Psoas muscle (tissue), 8 donors: ENCODE measurements at places on chromosomes 11 and 22. TPM values are rescaled to one million over a fixed set of nuclear protein-coding genes. Genes with fewer than 3 reads are reported as not detected.
A peak's percentile ranks its signal among the peaks of the same experiment; 100 is the strongest.

GRCh38 chr22:32333769-32334659 lies 23.7 kb upstream of the RFPL3 start:
- H3K36me3 ChIP-seq, result no peaks in the 10 kb centered on the region
- H3K4me3 ChIP-seq, result no peak overlapping the region
- DNase-seq, result no peak
- H3K27ac ChIP-seq, result no peak overlapping the region
- H3K27me3 ChIP-seq, result no peaks in the 10 kb centered on the region

DNA sequence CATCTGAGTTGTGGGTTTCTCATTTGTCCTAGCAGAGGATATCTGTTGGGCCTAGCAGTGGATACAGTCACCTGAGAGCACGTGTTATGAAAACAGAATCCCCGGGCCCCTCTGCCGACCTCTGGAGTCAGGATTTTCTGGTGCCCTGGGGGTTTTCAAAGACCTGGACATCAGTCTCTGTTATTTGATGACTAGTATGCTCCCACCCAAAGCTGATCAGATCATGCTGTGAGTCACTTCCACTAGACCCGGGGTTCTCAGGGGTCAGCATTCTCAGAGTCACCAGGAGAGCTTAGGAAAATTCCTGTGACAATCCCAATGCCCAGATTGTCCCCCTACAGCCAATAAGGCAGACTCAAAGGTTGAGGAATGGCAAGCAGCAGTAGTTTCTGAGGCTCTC lies 38.7 kb downstream of the KCNJ1 start:
- H3K27ac ChIP-seq, result no peak overlapping the region
- H3K27me3 ChIP-seq, result no peaks in the 10 kb centered on the region
- H3K36me3 ChIP-seq, result no peaks in the 10 kb centered on the region
- H3K4me1 ChIP-seq, result no peaks in the 10 kb centered on the region
- no peak for DNase-seq

DNA sequence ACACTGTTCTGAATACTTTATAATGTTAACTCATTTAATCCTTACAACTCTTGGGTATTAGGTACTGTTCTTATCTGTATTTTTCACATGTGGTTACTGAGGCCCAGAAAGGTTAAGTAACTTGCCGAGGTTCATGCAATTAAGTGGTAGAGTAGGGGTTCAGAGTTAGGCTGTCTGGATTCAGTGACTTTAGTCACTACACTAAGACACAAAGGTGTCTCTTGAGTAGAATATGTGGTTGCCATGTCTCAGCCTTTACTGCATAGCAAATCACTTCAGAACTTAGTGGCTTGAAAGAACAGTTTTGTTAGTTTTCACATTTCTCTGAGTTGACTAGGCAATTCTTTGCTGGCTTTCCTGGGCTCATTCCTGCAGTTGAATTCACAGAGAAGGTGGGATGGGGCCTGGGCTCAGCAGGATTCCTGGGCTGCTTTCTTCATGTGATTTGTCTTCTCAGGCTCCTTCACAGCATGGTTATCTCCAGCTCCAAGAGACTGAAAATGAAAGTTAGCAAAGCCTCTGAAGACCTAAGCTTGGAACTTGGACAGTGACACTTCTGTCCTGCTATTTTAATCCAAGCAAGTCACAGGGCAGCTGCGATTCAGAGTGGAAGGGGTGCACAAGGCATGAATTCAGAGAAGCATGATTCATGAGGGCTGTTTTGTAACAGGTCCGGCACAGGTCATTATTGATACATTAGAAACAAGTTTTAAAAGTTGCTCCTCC lies 68.3 kb downstream of the SPECC1L start:
- peaks cover 18% of the 10 kb centered on the region for H3K4me1 ChIP-seq
- H3K4me3 ChIP-seq, result peak overlapping the region; percentile 45
- H3K27me3 ChIP-seq, result no peaks in the 10 kb centered on the region
- peaks cover 86% of the 10 kb centered on the region for H3K36me3 ChIP-seq

GRCh38 chr11:59028105-59028504 lies 58.0 kb upstream of the GLYATL1B start:
- H3K27me3 ChIP-seq, result no peaks in the 10 kb centered on the region
- DNase-seq, result no peak
- no peaks in the 10 kb centered on the region for H3K4me1 ChIP-seq

GRCh38 chr22:34055525-34056200 lies 135.4 kb upstream of the LARGE1 start:
- no peak overlapping the region for H3K4me3 ChIP-seq
- H3K27ac ChIP-seq, result no peak overlapping the region
- DNase-seq, result no peak
- no peaks in the 10 kb centered on the region for H3K36me3 ChIP-seq
- H3K27me3 ChIP-seq, result no peaks in the 10 kb centered on the region

- H3K36me3 ChIP-seq, result no peaks in the 10 kb centered on the region
- no peak for DNase-seq
- H3K27ac ChIP-seq, result no peak overlapping the region
- H3K27me3 ChIP-seq, result no peaks in the 10 kb centered on the region
- H3K4me1 ChIP-seq, result no peaks in the 10 kb centered on the region
Observed at GRCh38 chr11:70926543-70927201, 325.7 kb downstream of the SHANK2 start.

DNA sequence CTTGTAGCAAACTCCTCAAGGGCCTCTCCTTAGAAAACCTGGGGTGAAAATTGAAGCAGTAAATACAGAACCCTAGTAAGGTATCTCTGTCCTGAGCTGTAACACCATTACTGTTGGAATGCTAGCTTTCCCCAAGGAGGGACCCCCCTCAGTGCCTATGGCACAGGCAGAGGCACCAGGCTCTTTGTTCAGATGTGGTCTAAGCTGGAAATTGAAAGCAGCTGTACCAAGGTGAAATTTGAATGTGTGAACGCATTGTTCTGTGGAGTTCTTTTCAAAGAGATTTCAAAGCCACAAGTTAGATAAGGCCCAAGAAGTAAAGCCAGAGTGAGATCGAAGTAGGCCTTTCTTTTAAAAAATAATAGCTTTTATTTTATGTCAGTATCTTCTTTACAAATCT lies 71.9 kb upstream of the HORMAD2 start:
- H3K4me3 ChIP-seq, result no peak overlapping the region
- H3K4me1 ChIP-seq, result peaks cover 13% of the 10 kb centered on the region
- H3K27me3 ChIP-seq, result no peaks in the 10 kb centered on the region

- no peak for DNase-seq
- H3K36me3 ChIP-seq, result no peaks in the 10 kb centered on the region
- no peaks in the 10 kb centered on the region for H3K4me1 ChIP-seq
- no peaks in the 10 kb centered on the region for H3K27me3 ChIP-seq
- no peak overlapping the region for H3K27ac ChIP-seq
Observed at GRCh38 chr11:14148653-14149273, 186.2 kb downstream of the SPON1 start.

DNA sequence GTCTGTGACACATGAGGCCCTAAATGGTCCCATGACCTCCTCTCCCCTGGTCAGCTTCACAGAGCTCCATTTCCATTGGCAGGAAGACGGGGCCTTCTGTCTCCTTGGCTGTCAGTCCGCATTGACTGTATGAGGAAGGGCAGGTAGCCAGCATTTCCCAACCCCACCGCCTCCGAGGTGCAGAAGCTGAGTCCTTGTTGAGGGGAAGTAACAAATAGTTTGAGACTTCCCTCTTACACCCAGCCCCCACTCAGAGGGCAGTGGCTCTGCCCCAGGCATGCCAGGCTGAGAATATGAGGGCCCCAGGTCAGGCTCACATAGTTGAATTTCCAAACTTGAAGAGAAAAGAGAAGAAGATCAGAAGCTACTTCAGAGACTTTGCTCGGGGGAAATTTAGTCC lies 611.1 kb downstream of the BRD1 start:
- H3K27ac ChIP-seq, result no peak overlapping the region
- H3K27me3 ChIP-seq, result peaks cover 2% of the 10 kb centered on the region
- no peaks in the 10 kb centered on the region for H3K36me3 ChIP-seq
- no peak overlapping the region for H3K4me3 ChIP-seq
- H3K4me1 ChIP-seq, result no peaks in the 10 kb centered on the region
- DNase-seq, result no peak

- no peak for DNase-seq
- no peaks in the 10 kb centered on the region for H3K27me3 ChIP-seq
- H3K4me3 ChIP-seq, result no peak overlapping the region
- no peaks in the 10 kb centered on the region for H3K4me1 ChIP-seq
- no peak overlapping the region for H3K27ac ChIP-seq
Observed at GRCh38 chr11:101061606-101062005, 68.0 kb downstream of the PGR start.

DNA sequence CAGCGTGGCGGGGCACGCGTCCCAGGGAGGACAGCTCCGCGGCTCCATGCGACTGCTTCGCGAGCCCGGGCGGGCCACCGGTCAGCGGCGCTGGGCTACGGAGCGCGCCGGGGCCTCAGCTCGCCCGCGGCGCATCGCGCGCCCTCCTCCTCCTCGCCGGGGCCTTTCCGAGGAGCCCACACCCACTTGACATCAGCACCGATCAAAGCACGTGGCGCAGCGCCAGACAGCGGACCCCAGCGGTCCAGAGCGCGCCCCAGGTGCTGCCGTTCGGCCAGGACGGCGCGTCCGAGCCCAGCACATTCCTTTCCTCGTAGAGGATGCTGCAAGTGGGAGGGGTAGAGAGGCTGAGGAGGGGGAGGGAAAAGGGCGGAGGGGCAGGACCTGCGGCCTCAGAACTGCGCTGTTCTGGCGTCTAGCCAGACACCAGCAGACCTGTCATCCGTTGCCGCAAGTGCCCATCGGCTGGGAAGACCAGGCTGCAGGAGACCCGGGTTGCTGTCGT lies 88.6 kb downstream of the PLEKHA7 start:
- no peaks in the 10 kb centered on the region for H3K27me3 ChIP-seq
- H3K36me3 ChIP-seq, result no peaks in the 10 kb centered on the region
- peak overlapping the region; percentile 69 for H3K4me3 ChIP-seq
- DNase-seq, result peak; percentile 64
- H3K4me1 ChIP-seq, result peaks cover 10% of the 10 kb centered on the region
- no peak overlapping the region for H3K27ac ChIP-seq

- H3K36me3 ChIP-seq, result no peaks in the 10 kb centered on the region
- H3K27me3 ChIP-seq, result peaks cover 2% of the 10 kb centered on the region
- H3K4me3 ChIP-seq, result no peak overlapping the region
- H3K4me1 ChIP-seq, result peaks cover 31% of the 10 kb centered on the region
- H3K27ac ChIP-seq, result no peak overlapping the region
Observed at GRCh38 chr22:36853407-36854099, 7.3 kb upstream of the NCF4 start.

- no peaks in the 10 kb centered on the region for H3K36me3 ChIP-seq
- H3K4me3 ChIP-seq, result no peak overlapping the region
- H3K27me3 ChIP-seq, result no peaks in the 10 kb centered on the region
- no peak for DNase-seq
Observed at GRCh38 chr11:86196913-86197312, 47.6 kb upstream of the EED start.

- no peak for DNase-seq
- no peaks in the 10 kb centered on the region for H3K27me3 ChIP-seq
- H3K4me3 ChIP-seq, result no peak overlapping the region
- no peak overlapping the region for H3K27ac ChIP-seq
- H3K4me1 ChIP-seq, result no peaks in the 10 kb centered on the region
- H3K36me3 ChIP-seq, result no peaks in the 10 kb centered on the region
Observed at GRCh38 chr11:70122490-70123198, 44.5 kb downstream of the ANO1 start.

- DNase-seq, result no peak
- peaks cover 24% of the 10 kb centered on the region for H3K36me3 ChIP-seq
- no peaks in the 10 kb centered on the region for H3K4me1 ChIP-seq
- H3K27me3 ChIP-seq, result no peaks in the 10 kb centered on the region
- no peak overlapping the region for H3K27ac ChIP-seq
Observed at GRCh38 chr11:869399-870126, 26.9 kb downstream of the TSPAN4 start.

- H3K27me3 ChIP-seq, result no peaks in the 10 kb centered on the region
- no peak overlapping the region for H3K4me3 ChIP-seq
- H3K27ac ChIP-seq, result no peak overlapping the region
- H3K4me1 ChIP-seq, result peaks cover 17% of the 10 kb centered on the region
- peak; percentile 51 for DNase-seq
Observed at GRCh38 chr11:65649656-65650546, 12.0 kb downstream of the SIPA1 start.

- DNase-seq, result peak; percentile 89
- no peaks in the 10 kb centered on the region for H3K27me3 ChIP-seq
- no peaks in the 10 kb centered on the region for H3K36me3 ChIP-seq
- peaks cover 32% of the 10 kb centered on the region for H3K4me1 ChIP-seq
- H3K4me3 ChIP-seq, result peak overlapping the region; percentile 91
Observed at GRCh38 chr11:102111011-102111786, 952 bp downstream of the YAP1 start.

GRCh38 chr11:4821021-4821420 lies at the start of gene OR51F2:
TSS of gene OR51F2 (plus strand) at chr11:4821321. CDS start at chr11:4821422, 101 bp downstream.
- H3K27ac ChIP-seq, result no peak within 1 kb of the TSS
- H3K36me3 ChIP-seq, result no peaks in the 10 kb centered on the region
- H3K4me1 ChIP-seq, result no peaks in the 10 kb centered on the region
- H3K27me3 ChIP-seq, result no peaks in the 10 kb centered on the region
- DNase-seq, result no peak

- no peaks in the 10 kb centered on the region for H3K36me3 ChIP-seq
- no peak for DNase-seq
- no peaks in the 10 kb centered on the region for H3K27me3 ChIP-seq
- no peak overlapping the region for H3K4me3 ChIP-seq
Observed at GRCh38 chr11:78299000-78299710, 110.4 kb downstream of the USP35 start.

DNA sequence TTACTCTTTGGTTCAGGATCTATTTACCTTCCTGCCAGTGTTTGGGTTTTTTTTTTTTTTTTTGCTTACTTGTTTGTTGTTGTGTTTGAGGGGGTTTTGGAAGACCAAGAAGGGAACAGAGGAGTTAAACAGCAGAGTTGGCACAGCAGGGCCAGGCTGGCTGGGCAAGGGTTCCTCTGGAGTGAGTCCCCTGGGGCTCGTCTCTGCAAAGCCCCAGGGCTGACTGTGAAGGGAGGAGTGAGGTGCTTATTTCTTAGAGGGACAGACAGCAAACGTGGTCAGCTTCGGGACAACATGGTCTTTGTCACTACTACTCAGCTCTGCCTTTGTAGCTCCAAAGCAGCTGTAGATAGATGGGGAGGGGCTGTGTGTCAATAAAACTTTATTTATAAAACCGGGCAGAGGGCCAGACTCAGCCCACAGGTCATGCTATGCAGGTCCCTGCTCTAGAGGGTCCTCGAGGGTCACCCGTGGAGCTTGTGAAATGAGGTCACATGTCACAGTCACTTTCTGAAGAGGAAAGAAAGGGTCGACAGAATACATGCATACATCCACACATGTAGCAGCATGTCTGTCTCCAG lies 1404.7 kb downstream of the BRD1 start:
- peaks cover 2% of the 10 kb centered on the region for H3K27me3 ChIP-seq
- H3K27ac ChIP-seq, result no peak overlapping the region
- DNase-seq, result no peak
- H3K4me3 ChIP-seq, result no peak overlapping the region
- no peaks in the 10 kb centered on the region for H3K4me1 ChIP-seq
- H3K36me3 ChIP-seq, result no peaks in the 10 kb centered on the region

BCO2 gene
- total RNA-seq, result 42.4 TPM

DRD2 gene
- total RNA-seq, result 0.12 TPM

GP1BB gene
- total RNA-seq, result not detected

NCAM1 gene
- 50.3 TPM for total RNA-seq

DNAJB13 gene
- not detected for total RNA-seq

ANO3 gene
- not detected for total RNA-seq

C11orf97 gene
- total RNA-seq, result not detected

TCP11L1 gene
- total RNA-seq, result 7.9 TPM

ACR gene
- 0.26 TPM for total RNA-seq

OR51B2 gene
- total RNA-seq, result not detected

SYT7 gene
- 1.9 TPM for total RNA-seq

MMP27 gene
- total RNA-seq, result not detected
